ENCODE measurements at places on chromosomes 3 and 15.
A peak's percentile ranks its signal among the peaks of the same experiment; 100 is the strongest.

- peak; percentile 58 for DNase-seq
Measured at GRCh38 chr3:187943677-187944389, 198.6 kb upstream of the BCL6 start.

DNA sequence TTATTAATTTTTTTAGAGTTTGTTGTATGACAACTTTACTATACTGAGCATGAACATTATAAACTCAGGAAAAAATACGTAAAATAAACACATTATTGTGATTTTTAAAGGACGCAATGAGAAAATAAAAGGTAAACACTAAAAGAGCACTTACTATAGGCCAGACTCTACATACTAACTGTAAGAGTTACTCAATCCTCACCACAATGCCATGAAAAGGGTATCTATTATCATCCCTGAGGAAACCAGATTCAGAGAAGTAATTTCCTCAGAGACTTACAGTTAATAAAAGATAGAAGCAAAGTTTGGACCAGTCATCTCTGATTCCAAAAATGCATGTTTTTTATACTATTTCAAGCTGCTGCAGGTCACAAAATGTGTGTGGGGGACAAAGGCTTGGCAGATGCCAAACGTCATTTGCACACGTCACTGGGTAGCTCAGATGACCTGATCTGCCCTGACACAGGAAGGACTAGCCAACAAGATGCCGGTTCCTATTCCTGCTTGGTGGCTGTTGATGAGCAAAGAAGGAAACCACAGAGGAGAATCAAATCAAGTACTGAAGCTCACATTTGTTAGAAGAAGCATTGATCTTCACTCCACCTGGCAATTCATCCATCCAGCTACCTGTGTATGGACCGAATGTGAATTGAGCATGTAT lies 42.3 kb downstream of the KLHL6 start:
- no peak for DNase-seq

DNA sequence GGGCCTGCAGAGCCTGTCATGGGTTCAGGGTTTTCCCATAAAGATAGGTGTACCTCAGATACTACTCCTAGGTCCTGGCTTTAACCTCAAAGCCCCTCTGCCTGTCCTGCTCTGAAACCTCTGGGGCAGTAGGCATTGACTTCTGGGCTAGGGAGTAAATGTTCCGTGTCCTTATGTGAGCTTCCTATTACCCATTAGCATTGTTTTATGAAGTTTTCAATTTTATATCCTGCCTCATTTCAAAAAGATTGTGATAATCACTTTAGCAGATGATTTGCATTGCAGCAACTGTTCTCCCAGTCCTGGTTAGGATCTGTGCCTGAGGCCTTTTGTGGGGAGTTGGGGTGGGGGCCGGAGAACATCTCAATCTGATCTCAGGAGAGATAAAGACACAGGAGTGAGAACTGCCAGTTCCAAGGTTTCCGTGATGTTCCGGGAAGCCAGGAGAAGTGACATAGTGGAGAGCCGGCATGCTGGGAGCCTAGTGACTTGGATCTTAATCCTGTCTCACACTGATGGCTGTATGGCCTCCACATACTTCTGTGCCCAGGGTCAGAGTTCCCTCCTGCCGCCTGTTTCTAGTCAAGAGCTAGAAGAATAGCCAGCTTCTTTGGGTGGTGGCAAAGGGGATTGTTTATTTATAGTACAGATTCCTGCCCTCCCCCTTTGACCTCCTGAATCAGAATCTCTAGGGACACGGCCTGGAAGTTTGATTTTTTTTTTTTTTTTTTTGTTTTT lies 10.6 kb downstream of the TPM1 start:
- peak; percentile 88 for DNase-seq

DNA sequence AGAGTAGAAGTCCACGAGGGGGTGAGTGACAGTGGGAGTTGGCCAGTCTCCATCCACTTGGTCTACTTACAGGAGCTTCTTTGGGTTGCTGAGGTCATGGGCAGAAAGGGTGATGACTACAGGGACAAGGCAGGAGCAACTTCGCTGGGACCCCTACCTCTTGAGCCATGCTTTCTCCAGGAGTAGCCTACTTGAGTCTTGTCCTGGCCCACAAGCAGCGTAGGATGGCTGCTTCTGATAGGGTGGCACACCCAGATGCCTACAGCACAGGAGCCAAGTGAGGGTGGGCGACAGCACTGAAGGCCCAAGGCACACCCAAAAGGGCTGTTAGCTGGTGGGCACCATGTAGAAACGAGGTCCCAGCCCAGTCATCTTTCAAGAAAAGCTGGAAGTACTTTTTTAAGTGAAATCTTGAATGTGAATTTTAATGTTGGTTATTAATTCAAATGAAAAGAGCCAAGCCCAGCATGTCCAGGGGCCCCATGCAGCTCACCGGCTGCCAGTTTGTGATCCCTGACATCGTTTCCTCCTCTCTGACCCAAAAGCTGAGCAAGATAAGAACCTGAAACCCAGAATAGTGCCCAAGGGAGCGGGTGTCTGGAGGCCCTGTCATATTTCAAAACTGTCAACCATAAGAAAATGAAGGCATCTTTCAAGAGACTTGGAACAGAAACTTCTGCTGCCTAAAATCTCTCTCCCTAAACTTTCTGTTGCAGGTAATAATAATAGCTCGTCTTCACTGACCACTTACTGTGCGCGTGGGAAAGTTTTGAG lies 2.2 kb upstream of the CPEB1 start:
- DNase-seq: no peak

- no peak for DNase-seq
Measured at GRCh38 chr3:9881441-9881840, 1.4 kb upstream of the CIDEC start.

DNA sequence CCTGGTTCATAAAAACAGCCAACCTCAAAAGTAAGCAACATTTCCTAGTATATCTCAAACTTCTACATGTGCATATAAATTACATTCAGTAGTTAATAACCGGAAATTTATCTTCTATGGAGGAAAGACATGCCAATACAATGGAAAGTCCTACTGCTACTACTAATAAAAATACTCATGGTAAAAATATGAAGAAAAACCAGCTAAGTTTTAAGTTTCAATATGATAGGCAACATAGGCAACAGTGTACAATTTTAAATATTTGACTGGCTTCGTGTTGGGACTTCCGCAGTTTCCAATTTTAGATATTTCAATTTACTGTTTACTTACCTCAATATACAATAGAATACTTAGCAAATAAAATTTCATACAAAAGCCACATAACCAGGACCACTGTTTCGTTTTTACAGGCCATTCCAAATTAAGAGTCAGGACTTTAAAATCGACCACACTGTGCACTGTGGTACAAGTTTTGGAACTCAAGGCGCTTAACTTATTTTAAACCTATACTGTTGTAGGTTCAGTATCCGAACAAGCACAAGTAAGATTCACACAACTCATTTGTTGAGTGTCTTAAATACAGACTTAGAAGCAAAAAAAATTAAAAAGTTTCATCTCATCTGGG lies 2.9 kb downstream of the NAA50 start:
- DNase-seq: no peak

GRCh38 chr15:29454506-29454905 lies 184.9 kb upstream of the NSMCE3 start:
- DNase-seq: no peak

DNA sequence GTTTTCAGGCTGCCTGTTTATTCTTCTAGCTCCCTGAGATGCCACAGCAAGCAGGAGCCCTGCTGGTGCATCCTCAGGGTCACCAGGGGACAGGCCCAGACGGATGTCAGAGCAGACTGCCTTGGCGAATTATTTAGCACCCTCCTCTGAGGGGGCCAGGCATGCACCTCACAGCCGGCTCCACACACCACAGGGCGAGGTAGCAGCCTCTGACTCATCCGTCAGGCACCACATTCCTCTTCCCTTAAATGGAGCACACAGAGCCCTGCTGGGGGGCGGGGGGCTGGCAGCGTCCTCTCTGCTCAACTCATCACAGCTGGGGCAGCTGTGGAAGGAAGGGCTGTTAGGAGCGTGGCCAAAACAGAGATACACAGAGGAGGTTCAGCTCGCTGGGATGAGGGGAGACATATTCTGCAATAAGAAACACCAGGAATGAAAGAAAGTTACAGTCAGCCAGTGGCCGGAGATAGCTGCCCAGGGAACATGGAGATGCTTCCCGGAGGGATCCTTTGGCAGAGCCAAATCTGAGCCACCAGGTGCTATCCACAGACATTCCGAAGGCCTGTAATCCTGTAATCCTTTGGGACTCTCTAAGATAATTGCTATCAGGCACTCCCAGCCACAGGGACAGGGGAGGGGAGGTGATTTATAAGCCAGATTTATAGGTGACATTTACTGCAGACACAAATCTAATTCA lies 13.9 kb upstream of the PRICKLE2 start:
- peak; percentile 58 for DNase-seq

DNA sequence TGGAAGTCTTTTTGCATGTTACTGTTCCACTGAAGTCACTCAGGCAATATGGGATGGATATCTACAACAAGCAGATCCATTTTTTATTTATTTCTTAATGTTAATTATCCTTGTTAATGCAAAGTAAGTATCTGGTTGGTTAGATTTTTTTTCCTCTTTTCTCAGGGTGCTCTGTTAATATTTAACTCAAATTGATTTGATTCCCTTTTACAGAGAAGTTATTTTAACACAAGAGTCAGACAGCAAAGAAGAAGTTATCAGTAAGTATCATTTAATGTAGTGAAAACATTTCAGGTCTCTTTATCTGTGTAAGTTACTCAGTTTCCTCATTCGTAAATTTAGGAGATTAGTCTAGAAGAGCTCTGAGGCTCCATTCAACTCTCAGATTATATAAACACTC lies 34.3 kb downstream of the TBC1D23 start:
- DNase-seq: no peak

DNA sequence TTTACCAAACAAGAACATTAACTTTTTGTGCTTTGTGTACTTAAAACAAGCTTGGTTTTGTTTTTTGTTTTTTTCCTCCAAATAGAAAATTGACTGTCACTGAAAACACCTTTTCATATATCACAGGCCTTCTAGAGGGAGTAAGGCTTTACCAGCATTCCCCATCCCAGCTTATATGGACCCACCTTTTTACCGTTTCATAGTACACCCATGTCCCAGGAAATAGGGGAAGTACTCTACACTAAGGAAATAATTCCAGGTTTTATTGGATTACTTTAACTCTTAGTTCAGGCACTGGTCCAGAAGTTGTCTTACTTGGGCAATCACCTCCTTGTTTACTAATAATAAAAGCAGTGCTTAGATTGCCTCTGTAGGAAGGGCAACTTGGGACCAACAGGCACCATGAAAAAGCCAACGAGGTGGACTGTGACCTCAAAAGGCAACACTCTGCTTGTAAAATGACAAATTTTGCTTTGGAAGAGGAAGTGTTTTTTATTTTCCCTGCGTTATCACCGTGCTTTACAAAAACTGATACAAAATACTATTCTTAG lies 26.2 kb downstream of the HMG20A start:
- no peak for DNase-seq

DNA sequence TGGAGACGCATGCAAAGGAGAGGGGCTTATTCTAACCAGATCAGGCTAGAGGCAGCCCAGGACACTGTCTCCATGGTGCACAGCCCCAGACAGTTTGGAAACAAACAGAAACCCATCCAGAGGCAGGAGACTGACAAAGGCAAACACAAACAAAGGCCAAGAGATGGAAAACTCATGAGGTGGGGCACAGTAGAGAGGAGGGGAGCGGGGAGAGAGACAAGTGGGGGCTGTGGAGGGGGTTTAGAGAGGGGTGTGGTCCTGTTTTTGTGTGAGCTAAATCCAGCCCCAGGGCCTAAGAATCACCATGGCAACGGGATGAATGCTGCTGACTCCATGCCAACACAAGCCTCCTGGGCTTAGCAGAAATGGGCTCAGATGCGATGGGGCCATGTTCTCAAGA lies 32.3 kb downstream of the PARP16 start:
- DNase-seq: no peak
